ENCODE measurements at places on chromosomes 1 and 21.
A peak's percentile ranks its signal among the peaks of the same experiment; 100 is the strongest.

GRCh38 chr1:44568128-44568900, 106.0 kb downstream of the TMEM53 start:
- no peak for DNase-seq

GRCh38 chr1:75518686-75519085, 92.2 kb downstream of the SLC44A5 start:
- DNase-seq, result no peak

DNA sequence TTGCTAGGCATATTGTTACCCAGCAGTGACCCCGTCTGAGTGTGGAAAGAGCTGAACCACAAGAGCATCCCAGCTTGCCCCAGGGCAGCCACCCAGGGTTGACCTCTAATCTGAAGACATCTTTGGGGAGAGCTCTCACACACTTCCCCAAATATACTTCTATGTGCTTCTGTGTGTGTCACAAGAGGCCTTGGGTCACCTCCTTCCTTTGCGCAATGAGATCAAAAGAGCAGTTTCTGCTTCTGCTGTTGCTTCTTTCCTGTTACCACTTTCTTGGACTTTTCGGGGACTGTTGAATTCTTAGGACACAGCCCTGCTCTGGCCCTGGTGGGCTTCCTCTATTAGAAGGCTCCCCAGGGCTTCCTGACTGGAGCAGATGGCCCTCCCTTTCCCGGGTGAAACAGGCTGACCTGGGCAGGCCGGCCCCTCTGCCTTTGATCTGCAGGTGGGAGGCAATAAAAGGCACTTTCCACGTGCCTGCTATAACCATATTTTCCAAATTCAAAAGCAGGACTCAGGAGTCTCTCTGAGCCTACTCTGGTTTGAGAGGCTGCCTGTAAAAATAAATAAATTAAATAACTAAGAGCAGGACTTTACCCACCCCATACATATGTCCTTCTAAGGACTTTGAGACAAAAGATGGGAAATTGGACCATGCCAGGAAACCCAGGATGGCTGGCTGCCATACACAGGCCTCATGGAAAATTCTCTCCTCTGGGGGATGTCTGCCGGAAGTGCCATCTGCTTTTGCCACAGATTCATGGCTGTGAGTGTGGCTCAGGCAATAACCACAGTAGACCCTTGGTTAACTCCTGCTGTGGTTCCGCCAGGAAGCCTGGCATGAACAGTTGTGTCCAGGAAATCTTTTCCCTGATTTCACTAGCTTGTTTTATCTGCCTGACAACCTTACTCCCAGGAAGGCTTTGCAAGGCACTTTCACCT, 28.3 kb upstream of the RCSD1 start:
- DNase-seq, result no peak

DNA sequence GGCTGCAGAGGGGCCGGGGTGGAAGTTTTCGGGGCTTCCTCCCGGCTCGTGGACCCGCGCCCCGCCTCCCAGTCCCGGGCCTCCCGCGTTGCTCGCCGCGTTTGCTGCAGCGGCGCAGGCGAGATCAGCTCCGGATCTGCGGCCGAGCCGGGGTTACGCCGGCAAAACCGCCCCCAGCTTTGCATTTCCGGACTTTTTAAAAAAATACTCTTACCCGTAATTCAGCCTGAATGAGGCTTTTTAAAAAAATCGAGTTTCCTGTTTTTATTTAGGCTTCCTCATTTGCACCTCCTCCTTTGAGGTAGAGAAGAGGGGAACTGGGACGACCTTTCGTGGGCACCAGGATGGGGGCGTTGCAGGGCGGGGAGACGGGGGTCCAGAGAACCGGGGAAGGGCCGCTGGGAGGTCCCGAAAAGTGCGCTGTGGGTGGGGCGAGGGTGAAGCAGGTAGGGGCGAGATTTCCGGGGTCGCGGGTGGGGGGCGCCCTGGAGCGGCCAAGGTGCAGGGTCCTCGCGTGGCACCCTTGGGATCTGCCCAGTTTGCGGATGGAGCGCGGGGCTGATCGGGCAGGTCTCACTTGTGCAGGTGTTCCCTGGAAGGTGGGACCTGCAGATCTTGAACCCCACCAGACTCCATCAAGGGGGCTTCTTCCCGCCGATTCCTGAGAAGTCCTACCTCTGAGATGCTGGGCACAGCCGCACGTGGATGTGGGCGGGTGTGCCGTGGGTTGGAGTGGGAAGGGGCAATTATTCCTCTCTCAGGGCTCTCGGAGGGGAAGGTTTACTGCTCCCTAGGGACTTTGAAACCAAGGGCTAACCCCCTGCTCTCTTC, 1.1 kb downstream of the PIK3CD start:
- DNase-seq, result no peak

DNA sequence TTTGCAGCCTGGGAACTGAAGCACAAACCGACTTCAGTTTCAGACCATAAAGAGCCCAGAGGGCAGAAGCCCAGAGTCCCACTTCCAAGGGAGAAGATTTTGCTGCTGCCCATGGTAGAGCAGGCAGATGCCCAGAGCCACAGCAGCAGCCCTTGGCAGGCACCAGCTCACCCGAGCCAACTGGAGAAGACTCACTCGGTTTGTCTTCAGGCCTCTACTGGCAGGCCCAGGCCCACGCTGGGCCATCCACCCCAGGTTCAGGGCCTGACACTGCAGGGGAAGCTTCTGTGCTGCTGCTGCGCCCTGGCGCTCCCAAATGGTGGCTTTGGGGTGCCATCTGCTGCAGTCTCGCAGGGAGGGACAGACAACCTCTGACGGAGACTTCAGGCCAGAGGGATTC, 33.3 kb downstream of the SLC66A1 start:
- no peak for DNase-seq

DNA sequence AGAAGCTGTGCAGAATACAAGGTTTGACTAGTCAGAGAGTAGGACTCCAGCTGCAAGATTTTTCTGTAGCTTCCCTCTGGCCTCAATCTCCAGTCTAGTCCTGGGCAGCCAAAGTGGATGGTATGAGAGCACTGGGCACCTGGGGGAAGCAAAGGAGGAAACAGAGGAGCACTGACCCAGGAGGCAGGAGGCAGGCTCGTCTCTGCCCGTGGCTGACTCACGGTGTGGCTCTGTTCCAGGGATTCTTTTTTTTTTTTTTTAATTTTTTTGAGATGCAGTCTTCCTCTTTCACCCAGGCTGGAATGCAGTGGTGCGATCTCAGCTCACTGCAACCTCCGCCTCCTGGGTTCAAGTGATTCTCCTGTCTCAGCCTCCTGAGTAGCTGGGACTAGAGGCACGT, 4.1 kb upstream of the NPPB start:
- DNase-seq, result peak; percentile 41

- DNase-seq, result no peak
Measured at GRCh38 chr1:201260236-201260590, 23.1 kb upstream of the PKP1 start.

GRCh38 chr1:115771847-115772457, 3.4 kb upstream of the CASQ2 start:
- peak; percentile 60 for DNase-seq

GRCh38 chr1:66270119-66270812, 263.7 kb upstream of the SGIP1 start:
- no peak for DNase-seq

GRCh38 chr1:154583773-154584172, 16.2 kb downstream of the CHRNB2 start:
- DNase-seq, result no peak

DNA sequence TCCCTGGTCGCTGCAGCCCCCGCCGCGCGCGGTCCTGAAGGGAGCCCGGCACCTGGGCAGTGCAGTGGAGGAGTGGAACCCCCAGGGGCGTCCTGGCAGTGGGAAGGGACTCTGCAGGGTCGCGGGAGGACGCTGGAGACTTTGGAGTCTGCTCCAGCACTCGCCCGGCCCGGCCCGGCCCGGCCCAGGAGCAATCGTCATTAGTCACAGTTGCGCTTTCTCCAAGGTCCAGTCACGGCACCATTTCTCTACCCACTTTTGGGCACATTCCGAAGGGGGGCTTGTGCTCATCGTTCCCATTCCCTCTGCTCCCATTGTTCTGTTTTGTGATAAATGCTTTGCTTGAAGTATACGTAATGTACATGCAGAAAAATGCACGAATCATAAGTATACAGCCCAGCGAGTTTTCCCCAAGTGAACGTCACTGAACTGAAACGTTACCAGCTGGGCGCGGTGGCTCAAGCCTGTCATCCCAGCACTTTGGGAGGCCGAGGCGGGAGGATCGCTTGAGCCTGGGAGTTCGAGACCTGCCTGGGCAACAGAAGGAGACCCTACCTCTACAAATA, 999 bp downstream of the THAP3 start:
- DNase-seq, result no peak

- no peak for DNase-seq
Measured at GRCh38 chr21:44958471-44959191, 18.8 kb downstream of the SLX9 start.

GRCh38 chr1:176533020-176533419, 70.0 kb downstream of the PAPPA2 start:
- DNase-seq, result no peak

DNA sequence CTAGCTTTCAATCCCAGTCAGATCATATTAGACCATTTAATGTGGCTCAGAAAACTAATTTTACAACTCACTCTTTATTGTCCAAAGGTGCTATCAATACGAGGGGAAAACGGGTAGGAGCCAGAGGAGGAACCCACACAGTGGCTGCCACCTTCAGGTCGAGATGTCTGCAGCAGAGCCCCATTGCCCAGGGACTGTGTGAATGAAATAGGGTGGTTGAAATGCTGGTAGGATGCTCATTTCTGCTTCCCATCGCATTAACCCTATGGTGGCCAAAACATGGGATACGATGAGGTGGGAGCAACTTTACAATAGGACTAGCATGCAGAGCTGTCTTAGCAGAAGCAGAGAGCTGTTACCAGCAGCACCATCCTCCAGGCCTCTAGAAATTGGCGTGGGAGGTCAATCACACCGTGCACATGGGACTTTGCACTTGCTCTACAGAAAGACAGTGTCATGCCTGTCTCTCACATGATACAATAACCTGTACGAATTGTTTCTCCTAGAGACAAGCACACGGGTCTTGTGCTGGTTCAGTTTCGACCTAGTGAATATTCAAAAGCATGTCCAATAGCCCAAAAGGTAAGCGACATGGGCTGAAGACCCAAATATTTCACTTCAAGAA, 69.5 kb upstream of the DESI2 start:
- DNase-seq, result no peak

DNA sequence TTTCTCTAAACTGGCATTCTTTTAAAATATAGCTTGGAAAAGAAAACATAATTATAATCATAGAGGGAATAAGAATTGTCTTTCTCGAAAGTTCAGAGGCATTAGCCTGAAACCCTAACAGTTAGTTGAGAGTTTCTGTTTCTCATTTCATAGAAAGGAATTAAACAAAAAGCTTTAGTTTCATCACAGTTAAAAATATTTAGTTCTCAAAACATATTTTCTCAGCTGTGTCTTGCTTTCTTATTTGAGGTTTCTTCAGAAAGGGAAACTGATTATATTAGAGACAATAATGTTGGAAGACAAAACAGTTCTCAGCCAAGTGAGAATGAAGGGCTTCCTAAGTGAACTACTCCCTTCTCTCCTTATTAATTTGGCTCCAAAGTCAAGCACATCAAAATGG, 75.4 kb upstream of the C1orf105 start:
- no peak for DNase-seq

GRCh38 chr1:38370716-38371504, 324.3 kb upstream of the POU3F1 start:
- DNase-seq, result no peak

DNA sequence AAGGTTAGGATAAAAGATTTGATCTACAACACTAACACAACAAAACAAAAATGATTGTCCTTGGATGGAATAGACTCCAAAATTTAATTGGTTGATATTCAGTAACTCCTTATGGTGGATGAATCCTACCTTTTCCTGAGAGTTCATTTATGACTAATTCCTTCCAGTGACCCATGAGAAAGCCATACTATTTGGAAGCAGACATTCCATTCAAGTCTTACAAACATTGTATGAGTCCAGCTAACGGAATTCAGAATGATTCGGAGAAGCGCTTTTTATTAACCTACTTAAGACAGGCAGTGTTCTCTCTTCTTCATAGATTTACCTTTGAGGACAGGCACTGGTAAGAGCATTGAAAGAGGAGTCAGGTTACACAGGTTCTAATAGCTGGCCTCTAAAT, 155.6 kb upstream of the ZNF648 start:
- no peak for DNase-seq

DNA sequence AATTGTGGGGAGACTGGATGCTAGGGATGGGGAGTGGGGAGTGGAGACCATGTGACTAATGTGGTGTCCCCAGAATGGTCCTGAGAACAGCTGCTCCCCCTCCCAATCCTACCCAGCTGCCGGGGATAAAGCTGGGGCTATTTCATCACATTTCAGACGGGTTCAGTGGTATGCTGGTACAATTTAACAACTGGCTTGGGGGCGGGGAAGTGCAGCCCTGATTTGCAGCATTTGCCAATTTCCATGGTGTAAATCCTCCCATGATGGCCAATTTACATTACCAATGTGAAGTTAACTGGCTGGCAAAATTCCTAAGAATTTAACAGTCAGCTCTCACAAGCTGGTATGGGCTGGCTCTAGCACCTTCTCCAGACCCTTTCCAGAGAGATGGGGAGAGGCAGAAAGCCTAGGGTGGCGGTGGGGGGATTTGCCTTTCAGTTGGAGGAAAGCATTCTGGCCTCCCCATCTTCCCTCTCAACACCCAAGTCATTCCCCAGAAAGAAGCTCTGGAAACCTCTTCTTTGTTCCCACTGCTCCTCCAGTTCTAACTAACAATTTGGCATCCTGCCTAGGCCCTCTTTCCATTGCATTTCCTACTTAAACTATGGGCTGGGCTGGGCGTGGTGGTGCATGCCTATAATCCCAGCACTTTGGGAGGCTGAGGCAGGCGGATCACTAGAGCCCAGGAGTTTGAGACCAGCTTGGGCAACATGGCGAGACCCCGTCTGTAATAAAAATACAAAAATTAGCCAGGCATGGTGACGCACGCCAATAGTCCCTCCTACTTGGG, 11.3 kb upstream of the ADGRB2 start:
- DNase-seq, result no peak

- no peak for DNase-seq
Measured at GRCh38 chr1:85027242-85027983, 20.9 kb downstream of the MCOLN3 start.

GRCh38 chr1:39992888-39993287, 37.9 kb downstream of the MFSD2A start:
- DNase-seq, result no peak

GRCh38 chr1:14964711-14965055, 188.9 kb upstream of the TMEM51 start:
- no peak for DNase-seq

DNA sequence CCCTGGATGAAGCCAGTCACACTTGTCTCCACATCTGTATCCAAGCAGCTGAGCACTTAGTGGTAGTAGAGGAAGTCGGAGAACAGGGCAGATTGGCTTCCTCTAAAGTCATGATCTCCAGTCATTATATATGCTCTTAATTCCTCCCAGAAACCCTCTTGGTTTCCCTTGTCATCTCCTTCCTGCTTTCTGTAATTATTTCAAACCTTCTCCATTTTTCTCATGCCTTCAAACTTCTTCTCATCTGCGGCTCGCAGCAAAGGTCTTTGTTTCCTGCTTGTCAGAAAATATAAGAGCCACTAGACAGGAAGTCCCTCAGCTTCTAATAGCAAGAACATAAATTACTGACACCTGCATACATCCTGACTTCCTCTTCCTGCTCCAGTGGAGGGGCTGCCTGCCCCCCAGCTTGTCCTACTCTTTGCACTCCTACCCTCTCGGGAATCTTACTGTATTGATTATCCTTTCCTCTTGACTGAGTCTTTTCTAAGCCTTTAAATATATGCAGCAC, 124.6 kb upstream of the NGF start:
- no peak for DNase-seq

GRCh38 chr1:235015291-235015985, 113.2 kb downstream of the TOMM20 start:
- DNase-seq, result no peak

All from COLO829 (cell line).